H4 (cell line): ENCODE measurements at places on chromosomes 3 and 15.

- no peak for DNase-seq
Measured at GRCh38 chr3:179962629-179963387, 73.9 kb downstream of the PEX5L start.

- DNase-seq, result no peak
Measured at GRCh38 chr3:122233101-122233952, 49.9 kb downstream of the CASR start.

- no peak for DNase-seq
Measured at GRCh38 chr3:196541684-196542445, 26.5 kb downstream of the WDR53 start.

DNA sequence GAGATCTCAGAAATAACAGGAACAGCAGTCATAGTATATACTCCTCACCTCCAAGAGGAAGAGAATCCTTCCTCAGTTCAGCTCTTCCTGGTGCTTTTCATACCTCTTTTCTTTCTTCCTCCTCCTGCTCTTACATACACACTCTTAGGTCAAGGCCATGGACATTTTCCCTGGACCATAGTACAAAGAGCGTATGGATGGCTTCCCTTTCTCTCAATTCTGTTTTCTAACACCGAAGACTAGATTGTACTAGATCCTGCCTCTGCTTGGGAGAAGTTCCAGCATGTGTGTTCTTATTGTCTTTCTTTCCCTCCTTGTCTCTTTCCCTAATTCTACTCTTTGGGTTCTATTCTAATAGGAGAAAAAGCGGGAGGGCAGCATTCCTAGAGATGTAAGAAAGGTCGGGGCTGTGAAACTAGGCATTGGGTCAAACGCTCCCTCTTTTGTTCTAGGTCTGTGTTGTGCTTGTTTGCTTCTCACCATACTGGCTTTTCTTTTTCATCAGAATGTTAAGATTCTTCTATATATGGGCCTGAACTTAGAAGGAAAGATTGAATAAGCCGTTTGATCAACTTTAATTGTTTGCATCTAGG is 77.4 kb downstream of the VPS8 start:
- DNase-seq, result no peak

DNA sequence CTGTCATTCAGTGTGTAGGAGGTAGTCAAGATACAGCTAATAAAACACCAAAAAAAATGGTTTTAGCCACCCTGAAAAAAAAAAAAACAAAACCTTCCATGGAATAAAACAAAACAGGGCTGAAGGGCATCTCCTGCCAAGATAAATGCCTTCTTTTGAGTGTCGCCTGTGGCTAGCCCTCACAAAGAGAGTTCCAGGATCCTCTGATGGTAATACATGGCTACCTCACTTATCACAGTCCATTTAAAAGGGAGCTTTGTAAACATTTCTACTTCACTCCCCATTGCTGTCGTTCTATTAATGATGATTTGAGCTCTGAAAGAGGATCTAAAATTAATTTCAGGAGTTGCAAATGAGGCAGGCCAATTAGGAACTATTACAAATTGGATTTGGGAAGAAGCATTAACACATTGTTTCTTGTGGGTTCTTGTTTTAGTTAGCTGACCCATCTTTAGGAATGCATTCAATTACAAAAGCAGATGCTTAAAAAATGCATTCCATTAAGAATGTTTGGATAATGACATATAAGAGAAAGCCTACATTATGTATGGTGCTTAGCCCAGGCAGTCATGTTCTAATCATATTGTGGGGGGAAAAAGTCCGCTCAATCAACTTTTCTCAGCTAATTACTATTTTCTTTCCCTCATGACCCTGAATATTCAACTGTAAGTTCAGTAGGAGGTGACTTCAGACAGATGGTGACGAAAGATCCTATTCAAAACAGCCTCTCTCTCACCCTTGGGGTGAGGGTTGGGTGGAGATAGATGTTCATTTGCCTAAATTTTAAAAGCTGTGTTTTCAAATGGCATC is 255.1 kb upstream of the WNT5A start:
- DNase-seq, result no peak

GRCh38 chr15:36773698-36774097 is 194.3 kb downstream of the CDIN1 start:
- no peak for DNase-seq

GRCh38 chr3:174191895-174192294 is 667.2 kb upstream of the NAALADL2 start:
- DNase-seq, result no peak

- peak; percentile 21 for DNase-seq
Measured at GRCh38 chr3:172776049-172776717, 25.7 kb downstream of the ECT2 start.
